ENCODE measurements at places on chromosomes 16 and 17.

- H3K27me3 ChIP-seq: no peaks in the 10 kb centered on the region
Measured at GRCh38 chr17:72349491-72349995, 228.7 kb downstream of the SOX9 start.

DNA sequence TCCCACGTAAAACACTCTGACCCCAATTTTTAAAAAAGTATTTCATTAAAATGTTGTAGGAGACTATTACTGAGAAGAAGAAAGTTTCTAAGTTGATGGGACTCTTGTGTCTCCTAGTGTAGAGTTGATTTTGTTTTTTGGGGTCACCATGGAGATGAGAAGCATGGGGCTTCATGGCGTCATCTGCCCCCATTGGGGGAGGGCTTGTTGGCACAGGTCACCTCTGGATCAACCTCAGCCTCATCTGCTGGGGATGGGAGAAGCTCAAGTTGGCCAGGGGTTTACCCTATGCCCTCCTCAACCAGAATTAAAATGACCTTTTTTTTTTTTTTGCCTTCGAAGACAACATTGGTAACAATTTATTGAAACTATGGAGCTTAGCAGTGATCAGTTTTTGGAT is 28.3 kb downstream of the MSI2 start:
- H3K36me3 ChIP-seq: peaks cover 2% of the 10 kb centered on the region
- DNase-seq: no peak
- H3K4me3 ChIP-seq: no peak overlapping the region
- H3K27me3 ChIP-seq: no peaks in the 10 kb centered on the region
- no peak overlapping the region for H3K27ac ChIP-seq
- H3K4me1 ChIP-seq: peaks cover 10% of the 10 kb centered on the region

- H3K36me3 ChIP-seq: no peaks in the 10 kb centered on the region
- DNase-seq: no peak
- no peak overlapping the region for H3K27ac ChIP-seq
- no peak overlapping the region for H3K4me3 ChIP-seq
Measured at GRCh38 chr16:76346210-76346609, 69.0 kb downstream of the CNTNAP4 start.

DNA sequence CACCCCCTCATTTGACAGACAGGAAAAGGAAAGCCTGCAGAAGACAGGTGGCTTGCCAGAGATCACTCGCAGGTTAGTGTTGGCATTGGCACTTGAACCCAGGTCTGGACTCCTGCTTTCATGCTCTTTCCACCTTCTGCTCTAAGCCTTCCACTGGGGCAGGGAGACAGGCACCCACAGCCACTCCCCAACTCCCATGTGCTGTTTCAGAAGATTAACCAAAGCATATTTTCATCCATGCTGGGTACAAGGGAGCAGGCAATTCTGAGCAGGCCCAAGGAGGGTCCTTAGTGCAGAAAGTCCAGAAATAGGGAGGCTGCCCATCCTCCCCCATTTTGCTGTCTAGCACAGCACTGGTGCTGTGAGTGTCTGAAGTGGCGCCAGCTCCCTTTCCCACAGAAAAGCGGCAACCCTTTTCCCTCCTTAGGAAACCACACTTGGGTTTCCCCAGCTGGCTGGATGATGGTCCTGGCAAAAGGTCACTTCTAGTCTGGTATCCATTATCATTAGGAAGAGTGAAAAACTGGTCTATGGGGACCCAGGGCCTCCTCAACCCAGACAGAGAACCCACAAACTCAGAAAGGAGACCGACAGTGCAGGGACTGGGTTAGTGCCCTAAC is 2.0 kb upstream of the CAVIN1 start:
- H3K27ac ChIP-seq: no peak overlapping the region
- no peaks in the 10 kb centered on the region for H3K36me3 ChIP-seq
- no peaks in the 10 kb centered on the region for H3K27me3 ChIP-seq
- no peak for DNase-seq
- H3K4me1 ChIP-seq: no peaks in the 10 kb centered on the region
- H3K4me3 ChIP-seq: no peak overlapping the region

DNA sequence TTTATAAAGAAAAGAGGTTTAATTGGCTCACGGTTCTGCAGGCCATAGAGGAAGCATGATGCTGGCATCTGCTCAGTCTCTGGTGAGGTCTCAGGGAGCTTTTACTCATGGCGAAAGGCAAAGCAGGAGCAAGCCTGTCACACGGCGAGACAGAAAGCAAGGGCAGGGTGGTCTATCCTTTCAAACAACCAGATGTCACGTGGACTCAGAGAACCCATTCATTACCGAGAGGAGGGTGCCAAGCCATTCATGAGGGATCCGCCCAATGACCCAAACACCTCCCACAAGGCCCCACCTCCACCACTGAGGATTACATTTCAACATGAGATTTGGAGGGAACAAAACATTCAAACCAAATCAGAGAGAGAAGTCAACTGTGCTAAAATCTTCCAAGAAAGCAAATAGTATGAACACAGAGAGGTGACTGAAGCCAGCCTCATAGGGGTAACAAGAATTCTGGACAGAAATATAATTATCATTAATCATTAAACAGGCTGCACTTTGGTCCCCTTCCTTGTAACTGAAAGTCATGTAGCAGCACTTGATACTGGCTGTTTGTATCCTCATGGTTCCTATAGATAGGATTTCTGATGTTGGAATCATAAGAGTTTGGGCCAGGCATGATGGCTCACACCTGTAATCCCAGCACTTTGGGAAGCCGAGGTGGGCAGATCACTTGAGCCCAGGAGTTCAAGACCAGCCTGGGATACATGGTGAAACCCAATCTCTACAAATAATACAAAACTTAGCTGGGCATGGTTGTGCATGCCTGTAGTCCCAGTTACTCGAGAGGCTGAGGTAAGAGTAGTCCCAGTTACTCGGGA is 52.5 kb upstream of the B4GALNT2 start:
- no peak overlapping the region for H3K27ac ChIP-seq
- no peaks in the 10 kb centered on the region for H3K36me3 ChIP-seq

DNA sequence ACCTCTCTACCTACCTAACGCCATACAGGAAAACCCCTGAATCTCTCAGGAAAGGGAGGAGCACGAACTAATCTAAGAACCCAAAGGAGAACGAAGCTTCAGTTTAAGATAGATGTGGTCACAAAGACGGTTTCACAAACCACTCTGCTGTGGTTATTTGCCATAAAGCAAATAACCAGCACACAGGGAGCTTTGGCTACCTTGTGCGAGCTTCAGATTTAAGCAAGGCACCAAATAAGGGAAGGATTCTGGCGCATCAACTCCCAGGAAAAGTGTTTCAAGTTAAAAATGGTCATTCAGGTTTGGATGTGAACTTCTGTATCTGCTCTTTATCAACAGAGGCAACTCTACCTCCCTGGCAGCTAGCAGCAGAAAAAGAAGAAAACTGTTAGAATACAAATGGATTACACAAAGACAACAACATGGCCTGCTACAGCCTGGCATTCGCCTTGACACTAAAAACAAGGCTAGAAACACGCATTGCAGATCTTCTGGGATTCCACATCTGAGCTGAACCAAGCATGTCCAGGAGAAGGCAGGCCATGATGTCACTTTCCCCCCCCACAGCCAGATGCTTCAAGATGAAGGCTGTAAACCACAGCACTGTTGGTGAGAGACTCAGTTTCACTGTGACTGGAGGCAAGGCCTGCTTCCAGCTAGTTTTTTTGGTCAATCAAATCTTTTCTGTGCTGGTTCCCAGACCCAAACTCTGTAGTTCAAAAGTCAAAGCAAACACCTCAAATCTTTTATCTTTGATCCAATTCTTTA is 43.6 kb downstream of the SMG6 start:
- H3K27ac ChIP-seq: no peak overlapping the region
- no peaks in the 10 kb centered on the region for H3K27me3 ChIP-seq
- no peak overlapping the region for H3K4me3 ChIP-seq
- H3K4me1 ChIP-seq: peaks cover 2% of the 10 kb centered on the region

GRCh38 chr16:4787627-4788482 is at the start of gene SEPTIN12:
Gene SEPTIN12, minus strand, starts transcription at chr16:4788345. Its CDS starts 700 bp downstream, at chr16:4787645.
- H3K36me3 ChIP-seq: no peaks in the 10 kb centered on the region
- no peak within 1 kb of the TSS for H3K27ac ChIP-seq
- H3K4me1 ChIP-seq: no peaks in the 10 kb centered on the region
- DNase-seq: peak; percentile 56

DNA sequence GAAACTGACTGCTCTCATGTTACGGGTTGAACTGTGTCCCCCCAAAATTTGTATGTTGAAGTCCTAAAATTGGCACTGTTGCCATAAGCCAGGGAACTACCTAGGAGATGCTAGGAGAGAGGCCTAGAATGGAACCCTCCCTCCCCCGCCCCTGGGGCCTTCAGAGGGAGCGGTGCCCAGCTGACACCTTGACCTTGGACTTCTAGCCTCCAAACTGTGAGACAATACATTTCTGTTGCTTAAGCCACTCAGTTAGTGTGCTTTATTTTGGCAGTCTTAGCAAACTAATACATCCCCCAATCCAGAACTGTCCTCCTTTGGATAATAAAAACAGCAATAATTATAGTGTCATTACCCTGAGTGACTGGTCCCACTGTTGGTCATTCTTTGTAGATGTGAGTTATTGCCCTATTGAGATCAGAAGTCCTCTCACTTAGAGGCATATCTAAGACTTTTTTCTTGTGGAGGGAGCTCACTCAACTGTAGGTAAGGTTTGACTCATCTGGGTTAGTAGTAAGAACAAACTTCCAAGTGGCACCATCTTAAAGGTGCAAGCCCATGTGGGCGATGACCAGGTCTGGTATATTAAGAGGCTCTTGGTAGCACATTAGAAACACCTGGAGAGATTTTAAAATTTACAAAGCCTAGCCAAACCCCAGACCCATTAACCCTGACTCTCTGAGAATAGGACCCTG is 93.0 kb upstream of the HLF start:
- no peaks in the 10 kb centered on the region for H3K36me3 ChIP-seq
- no peak overlapping the region for H3K27ac ChIP-seq
- H3K4me1 ChIP-seq: no peaks in the 10 kb centered on the region
- H3K4me3 ChIP-seq: no peak overlapping the region
- DNase-seq: no peak
- H3K27me3 ChIP-seq: no peaks in the 10 kb centered on the region

GRCh38 chr16:58685084-58685449 is 497 bp upstream of the SLC38A7 start:
- no peak for DNase-seq
- peaks cover 2% of the 10 kb centered on the region for H3K4me1 ChIP-seq
- H3K27ac ChIP-seq: no peak overlapping the region
- H3K36me3 ChIP-seq: no peaks in the 10 kb centered on the region
- no peak overlapping the region for H3K4me3 ChIP-seq
- H3K27me3 ChIP-seq: no peaks in the 10 kb centered on the region

DNA sequence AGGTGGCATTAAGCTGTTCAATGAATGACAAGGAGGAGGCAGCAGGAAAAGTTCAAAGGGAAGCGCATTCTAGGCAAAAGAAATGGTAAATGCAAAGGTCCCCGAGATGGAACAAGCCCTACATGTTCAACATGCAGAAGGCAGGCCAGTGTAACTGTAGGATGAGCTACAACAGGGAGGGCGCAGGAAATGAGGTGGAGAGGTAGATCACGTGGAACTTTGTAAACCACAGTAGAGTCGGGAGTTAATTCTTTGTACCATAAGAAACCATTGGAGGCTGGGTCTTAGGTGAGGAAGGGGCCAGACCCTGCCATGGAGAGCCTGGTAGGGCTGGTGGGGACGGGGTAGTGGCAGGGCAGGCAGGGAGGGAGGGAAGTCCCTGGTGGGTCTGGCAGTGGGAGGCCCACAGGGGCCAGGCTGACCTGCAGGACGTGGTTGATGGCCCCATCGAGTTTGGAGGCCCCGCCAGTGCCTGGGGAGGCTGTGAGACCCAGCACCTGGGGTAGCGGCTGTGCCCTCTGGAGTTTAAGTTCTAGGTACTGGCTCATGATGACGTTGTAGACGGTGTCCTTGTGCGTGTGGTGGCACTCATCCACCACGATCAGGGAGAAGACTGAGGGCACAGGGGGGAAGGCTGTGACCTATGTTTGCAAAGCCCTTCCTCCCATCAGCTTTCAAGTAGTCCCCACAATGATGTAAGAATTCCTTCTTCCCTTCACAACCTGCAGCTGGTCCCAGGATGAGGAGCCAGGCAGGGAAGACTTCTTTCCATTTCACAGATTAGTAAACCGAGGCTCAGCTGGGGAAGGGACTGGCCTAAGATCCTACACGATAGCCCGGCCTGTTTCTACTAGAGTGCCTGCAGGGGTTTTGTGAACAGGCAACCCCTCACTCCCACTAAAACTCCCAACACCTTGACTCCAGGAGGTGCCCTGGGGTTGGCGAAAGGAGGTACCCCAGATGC is 1.9 kb downstream of the DHX58 start:
- H3K27ac ChIP-seq: no peak overlapping the region
- peaks cover 3% of the 10 kb centered on the region for H3K4me1 ChIP-seq
- H3K36me3 ChIP-seq: peaks cover 2% of the 10 kb centered on the region

DNA sequence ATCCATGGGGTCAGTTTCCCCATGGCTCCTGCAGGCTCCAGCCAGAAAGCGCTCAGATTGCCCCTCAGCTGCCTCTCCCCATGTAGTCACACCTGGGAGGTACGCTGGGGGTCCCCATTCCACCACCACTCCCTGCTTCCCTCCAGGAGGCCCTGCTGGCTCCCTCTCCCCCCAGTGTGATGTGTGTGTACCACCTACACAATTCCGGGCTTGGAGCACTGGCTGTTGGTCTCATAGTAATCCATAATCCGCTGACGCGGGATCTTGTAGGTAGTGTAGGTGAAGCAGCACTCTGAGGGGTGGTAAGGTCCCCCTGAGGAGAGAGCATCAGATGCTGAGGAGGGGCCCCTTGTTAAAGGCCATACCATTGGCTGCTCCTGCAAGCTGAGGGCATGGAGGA is 2.4 kb downstream of the CCL14 start:
- no peaks in the 10 kb centered on the region for H3K36me3 ChIP-seq
- no peak overlapping the region for H3K4me3 ChIP-seq
- no peak for DNase-seq
- H3K27ac ChIP-seq: no peak overlapping the region
- no peaks in the 10 kb centered on the region for H3K27me3 ChIP-seq

GRCh38 chr16:66008136-66008535 is 358.4 kb upstream of the CDH5 start:
- H3K27ac ChIP-seq: no peak overlapping the region
- H3K4me3 ChIP-seq: no peak overlapping the region
- no peaks in the 10 kb centered on the region for H3K4me1 ChIP-seq
- DNase-seq: no peak

DNA sequence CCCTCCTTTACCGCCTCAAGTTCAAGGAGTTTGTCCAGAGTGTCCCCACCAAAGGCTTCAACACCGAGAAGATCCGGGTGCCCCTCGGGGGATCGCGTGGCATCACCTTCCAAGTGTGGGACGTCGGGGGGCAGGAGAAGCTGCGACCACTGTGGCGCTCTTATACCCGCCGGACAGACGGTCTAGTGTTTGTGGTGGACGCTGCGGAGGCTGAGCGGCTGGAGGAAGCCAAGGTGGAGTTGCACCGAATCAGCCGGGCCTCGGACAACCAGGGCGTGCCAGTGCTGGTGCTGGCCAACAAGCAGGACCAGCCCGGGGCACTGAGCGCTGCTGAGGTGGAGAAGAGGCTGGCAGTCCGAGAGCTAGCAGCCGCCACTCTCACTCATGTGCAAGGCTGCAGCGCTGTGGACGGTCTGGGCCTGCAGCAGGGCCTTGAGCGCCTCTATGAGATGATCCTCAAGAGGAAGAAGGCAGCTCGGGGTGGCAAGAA is 1.1 kb downstream of the ARL4D start:
- peaks cover 5% of the 10 kb centered on the region for H3K36me3 ChIP-seq
- no peaks in the 10 kb centered on the region for H3K27me3 ChIP-seq
- H3K27ac ChIP-seq: no peak overlapping the region

- peaks cover 2% of the 10 kb centered on the region for H3K36me3 ChIP-seq
- peak; percentile 64 for DNase-seq
- peaks cover 8% of the 10 kb centered on the region for H3K4me1 ChIP-seq
- no peak overlapping the region for H3K27ac ChIP-seq
Measured at GRCh38 chr16:57477531-57478202, 8.6 kb downstream of the DOK4 start.

All from mesendoderm (in vitro differentiated cells).